ENCODE measurements at places on chromosomes 3 and 15. TPM values are rescaled to one million over a fixed set of nuclear protein-coding genes. Genes with fewer than 3 reads are reported as not detected.

The GRK7 gene
- 0.07 TPM for total RNA-seq

The CSPG5 gene
- 0.44 TPM for total RNA-seq

DNA sequence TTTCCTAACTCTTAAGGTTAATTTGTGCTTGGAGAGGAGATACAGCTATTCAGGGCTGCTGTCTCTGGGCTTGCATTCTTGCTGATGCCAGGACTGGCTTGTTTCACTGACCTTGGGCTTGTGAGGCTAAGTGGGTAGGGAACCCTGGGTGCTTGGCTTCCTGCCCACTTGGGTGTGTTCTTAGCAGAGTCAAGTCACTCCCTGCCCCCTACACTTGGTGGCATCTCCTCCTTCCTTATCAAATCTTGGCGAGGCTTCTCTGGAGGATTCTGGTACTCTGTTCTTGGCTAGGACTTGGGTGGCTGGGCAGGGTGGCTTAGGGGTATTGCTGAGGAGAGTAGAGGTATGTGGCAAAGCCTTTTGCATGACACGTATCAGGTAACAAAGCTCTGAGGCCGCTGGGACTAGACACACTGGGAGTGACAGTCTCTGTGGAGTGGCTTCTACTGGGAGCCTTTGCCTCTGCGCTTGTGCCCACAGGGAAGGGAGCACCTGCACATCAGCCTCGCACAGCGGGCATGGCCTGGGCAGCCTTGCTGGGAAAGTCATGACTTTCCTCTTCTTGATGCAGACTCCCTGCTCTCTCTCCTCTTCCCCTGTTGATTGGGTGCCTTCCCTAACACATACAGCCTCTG, 41.8 kb downstream of the CHCHD6 start:
- DNase-seq: no peak

DNA sequence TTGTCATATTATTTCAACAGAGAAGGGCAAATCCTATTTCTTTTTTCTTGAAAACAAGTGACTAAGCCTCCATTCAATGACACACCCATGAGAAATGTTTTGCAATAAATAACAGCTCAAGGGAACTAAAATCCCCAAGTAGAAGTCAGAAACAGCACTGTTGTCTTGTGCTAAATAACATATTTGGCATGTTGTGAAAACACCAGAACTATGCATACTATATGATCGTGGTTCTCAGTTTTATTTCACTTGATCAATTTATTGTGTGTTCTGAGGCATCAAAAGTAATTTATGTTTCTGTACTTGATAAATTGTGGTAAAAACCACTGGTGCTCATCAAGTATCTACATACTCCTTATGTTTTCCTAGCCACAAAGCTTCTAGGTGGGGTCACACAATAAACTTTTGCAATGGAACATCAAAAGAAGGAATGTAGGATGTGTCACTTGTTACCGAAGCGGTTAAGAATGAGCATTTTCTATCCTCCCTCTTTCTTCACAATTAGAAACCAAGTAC, 691.7 kb upstream of the CBLB start:
- DNase-seq: no peak

- no peak for DNase-seq
These were observed 68.7 kb upstream of the SNRK start for GRCh38 chr3:43217633-43218032.

- DNase-seq: peak; percentile 41
These were observed 63.7 kb downstream of the LRCH3 start for GRCh38 chr3:197854596-197855343.

DNA sequence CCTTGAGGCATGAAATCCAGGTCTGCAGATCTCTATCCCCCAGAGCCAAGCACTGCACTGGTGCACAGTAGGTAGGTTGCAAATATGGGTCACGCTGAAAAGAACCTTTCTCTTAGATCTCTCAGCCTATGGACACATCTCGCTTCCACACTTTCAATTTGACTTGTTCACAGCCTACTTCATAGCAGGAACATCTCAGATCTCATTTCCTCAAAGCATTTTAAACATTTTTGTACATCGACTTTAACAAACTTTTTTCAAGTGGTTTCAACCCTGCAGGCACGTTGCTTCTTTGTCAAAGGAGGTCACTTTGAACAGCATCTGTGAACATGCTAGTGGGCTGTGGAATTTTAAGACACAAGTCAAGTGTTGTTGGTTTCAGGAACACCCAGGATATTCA, 76.0 kb downstream of the SLC12A8 start:
- no peak for DNase-seq

GRCh38 chr3:20637729-20638128, 451.7 kb upstream of the SGO1 start:
- DNase-seq: no peak

DNA sequence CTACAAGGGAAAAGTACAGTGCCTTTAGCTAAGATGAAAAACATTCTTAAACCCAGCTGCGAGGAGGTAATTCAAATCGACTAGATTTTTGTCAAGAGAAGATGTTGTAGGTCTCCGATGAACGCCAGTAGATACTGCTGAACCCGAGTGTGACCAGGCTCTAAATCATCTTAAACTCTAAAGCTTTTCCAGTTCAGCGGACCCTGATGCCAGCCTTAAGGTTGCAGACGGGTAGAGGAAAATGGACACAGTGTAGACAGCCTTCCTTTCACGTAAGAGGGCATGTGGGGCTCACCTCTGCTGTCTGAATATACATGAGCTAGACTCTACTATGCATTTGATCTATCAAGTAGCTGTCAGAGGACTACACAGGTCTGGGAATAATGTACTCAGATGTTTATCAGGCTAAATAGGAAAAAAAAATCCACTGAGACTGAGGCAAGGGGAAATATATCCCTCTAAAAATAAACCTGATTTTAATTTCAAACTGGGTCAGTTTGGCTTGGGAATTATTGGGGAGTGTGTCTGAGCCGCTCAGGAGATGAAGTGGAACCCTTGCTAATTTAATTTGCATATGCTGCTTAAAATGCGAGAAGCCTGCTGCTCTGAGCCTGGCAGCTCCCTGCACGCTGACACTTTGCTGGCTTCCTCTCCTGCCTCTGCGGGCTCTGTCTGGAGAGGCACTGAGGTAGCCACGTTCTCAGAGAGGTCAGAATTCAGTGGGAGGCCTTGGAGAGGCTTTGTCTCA, 151.9 kb downstream of the CADPS start:
- DNase-seq: no peak

DNA sequence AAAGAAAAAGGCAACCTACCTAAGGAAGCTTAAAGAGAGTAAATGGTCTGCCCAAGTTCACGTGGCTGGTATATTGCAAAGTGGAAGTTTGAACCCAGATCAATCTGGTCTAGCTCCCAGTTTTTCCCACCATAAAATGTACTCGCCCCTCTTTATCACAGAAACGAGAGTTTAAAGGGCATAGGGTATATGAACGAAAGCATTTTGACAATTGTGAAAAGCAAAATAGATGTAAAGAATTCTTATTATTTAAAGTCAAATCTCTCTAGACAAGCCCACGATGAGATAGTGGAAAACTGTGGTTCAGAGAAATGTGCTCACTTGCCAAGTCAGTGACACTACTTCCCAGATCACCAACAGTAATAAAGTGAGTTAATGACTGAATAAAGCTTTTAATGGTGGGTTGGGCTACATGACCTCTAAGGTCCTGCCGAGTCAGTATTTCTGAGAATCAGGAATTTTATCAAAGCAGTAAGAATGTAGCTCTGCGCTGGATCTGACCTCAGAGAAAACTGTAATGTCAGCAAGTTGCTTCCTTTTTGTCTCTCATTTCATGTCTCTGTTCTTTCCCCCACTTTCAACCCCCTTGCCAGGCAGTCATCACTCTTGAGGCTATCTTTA, 23.3 kb upstream of the NEO1 start:
- no peak for DNase-seq

DNA sequence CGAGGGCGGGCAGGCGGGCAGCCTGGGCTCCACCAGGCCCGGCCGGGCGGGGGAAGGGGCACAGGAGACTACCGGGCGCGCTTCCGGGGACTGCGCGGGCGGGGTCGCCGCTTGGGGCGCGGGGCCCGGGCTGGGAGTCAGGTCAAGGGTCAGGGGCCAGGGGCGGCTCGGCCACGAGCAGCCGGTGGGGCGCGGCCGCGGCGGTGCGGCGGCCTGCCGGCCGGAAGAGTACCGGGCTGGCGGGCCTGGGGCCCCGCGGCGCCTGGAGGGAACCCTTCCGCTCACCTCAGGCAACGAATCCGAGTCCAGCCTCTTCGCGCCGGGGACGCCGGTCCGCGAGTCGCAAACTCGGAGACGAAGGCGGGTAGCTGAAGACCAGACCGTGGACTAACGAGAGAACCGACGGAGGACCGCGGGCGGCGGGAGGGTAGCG, 225 bp downstream of the RHOA start:
- peak; percentile 78 for DNase-seq

The CTDSPL2 gene
- total RNA-seq: 52.0 TPM

DNA sequence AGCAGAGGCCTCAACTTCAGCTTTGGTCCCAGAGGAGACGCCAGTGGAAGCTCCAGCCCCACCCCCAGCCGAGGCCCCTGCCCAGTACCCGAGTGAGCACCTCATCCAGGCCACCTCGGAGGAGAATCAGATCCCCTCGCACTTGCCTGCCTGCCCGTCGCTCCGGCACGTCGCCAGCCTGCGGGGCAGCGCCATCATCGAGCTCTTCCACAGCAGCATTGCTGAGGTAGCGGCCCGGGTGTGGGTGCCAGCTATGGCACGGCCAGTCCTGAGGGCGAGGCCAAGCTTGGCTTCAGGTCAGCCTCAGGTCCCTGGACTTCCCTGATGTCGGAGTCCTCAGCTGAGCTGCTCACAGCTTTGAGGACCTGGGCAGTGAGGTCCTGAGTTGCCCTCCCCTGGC, 5.7 kb upstream of the STAB1 start:
- DNase-seq: no peak

DNA sequence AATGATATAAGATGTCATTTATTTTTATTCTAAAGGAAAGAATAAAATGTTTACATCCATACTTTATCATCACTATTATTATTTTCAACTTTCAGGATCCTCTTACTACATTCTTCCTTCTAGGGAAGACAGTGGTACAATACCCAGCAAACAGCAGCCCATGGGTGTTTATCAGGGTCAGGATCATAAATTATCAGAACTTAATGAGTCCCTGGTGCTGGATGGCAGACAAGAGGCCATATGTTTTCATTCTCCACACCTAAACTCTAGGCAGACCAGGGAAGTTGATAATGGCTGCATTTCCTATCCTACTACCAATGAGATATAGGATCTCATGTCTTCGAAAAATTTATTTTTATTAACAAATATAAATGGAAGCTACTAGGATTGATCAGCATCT, 127.7 kb downstream of the SAMMSON start:
- DNase-seq: no peak

DNA sequence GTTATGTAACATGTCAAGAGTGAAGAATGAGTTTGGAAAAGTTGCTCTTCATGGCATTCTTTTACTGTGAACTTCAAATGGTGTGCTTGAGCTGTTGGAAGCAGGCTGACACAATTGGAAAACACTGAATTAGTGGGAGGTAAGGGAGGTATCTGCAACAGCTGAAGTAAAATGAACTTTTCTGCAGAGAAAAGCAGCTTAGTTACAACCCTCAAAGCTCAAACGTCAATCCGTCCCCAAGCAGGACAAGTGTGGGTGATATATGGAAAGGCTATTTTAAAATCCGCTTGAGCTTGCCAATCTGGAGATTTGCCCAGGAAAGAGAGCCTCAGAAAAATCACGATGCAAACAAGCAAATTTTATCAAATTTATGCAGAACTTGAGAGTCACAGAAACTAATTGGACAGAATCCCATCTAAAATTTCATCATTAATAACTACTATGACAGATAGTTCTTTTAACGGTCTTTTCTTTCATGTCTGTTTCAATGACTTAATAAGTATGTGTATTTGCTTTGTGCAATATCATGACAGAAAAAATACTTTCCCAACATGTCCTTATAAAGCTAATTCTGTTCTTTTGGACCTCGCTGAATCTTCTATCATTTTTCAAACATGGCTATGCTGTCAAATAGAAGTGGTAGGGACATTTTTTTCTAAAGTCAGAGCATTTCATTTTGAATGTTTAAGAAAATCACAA, 266.6 kb upstream of the SLITRK3 start:
- no peak for DNase-seq

DNA sequence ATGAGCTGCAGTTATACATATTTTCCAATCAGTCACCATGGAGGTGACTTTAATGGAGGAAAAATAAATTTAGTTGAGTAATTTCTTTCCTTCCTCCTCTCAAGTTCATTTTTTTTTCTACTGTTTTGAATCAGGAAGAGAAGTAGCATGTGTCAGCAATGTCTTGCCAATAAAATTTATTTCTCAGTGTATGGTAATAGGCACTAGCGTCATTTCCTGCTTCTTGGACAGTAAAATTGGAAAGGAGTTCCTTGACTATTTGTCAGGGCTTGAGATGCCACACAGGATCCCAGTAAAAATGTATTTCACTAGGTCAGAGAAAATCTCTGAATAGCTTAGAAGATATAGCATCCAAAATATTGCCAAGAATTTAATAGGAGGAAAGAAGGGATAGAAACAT, 605.9 kb downstream of the ROBO1 start:
- DNase-seq: no peak

GRCh38 chr3:31300456-31301443, 232.0 kb upstream of the STT3B start:
- no peak for DNase-seq

DNA sequence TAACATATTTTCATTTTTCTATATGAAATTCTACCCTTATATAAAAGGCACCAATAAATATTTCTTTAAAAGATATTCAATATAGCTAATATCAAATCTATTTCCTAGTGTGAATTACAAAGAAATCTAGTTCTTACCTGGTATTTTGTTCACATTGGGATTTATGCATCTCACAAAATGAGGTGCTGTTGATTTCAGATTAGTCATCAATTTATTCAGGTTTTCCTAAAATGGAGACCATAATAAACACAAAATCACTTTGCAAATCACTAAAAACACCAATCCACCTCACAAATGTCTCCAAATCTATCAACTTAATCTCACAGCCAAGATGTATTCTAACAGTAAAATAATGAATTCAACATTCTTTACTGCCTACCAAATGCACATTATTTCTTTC, 51.2 kb downstream of the MYH15 start:
- DNase-seq: no peak

The GOLGA6A gene
- not detected for total RNA-seq
